Transverse colon (tissue), 4 donors: ENCODE measurements at places on chromosomes 6 and 20.

DNA sequence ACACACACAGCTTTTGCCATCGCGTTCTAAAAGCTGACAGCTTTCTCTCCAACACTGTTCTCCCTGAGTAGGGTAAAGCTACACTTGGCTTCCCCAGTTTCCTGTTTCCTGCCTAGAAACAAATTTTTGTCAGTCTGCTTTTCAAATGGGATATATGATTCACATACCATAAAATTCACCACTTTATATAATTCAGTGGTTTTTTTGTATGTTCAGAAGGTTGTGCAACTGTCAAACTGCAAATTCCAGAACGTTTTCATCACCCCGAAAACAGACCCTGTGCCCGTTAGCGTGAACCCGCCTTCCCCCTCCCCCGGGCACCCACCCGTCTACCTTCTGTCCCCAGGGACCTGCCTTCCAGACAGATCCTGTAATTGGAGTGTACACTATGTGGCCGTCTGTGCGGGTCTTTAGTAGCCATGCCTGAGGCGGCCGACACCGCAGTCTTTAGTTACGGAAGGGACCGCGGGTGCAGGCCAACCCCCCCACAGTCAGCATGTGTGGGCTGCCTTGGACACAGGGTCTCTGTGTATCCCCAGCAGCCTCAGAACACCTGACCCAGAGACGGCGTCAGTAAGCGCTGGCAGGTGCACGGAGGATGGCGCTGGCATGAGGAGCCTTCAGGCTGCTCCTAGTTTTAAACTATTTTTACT lies 16.6 kb downstream of the HRH3 start:
- no peak for DNase-seq

- DNase-seq = no peak
These were observed 242.8 kb downstream of the UST start for GRCh38 chr6:148989585-148989984.

DNA sequence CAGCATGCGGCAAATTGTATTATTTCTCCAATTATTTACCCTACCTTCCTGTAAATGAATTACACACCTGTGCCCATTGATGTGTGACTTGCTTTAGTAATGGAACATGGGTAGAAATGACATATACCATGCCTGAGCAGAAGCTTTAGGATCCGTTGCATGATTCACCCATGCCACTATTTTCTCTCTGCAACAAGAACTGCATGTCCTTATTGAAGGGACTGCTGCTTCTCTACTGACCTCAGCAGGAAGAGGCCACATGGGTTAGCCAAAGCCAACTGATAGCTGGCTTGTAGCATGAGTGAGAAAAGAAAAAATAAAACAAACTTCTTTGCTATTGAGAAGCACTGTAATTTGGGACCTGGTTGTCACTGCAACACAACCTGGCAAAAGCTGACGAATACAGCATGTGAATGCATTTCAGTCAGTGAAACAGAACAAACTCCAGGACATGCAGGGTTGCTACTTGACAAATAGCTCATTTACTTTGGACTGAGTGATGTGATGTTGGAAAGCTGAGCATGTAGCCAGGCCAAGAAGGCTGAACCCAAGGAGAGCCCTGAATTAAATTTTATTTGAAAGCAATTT lies 99.2 kb downstream of the BCAS1 start:
- DNase-seq = no peak

- peak; percentile 31 for DNase-seq
These were observed 80.3 kb downstream of the ZDHHC14 start for GRCh38 chr6:157461000-157461915.

DNA sequence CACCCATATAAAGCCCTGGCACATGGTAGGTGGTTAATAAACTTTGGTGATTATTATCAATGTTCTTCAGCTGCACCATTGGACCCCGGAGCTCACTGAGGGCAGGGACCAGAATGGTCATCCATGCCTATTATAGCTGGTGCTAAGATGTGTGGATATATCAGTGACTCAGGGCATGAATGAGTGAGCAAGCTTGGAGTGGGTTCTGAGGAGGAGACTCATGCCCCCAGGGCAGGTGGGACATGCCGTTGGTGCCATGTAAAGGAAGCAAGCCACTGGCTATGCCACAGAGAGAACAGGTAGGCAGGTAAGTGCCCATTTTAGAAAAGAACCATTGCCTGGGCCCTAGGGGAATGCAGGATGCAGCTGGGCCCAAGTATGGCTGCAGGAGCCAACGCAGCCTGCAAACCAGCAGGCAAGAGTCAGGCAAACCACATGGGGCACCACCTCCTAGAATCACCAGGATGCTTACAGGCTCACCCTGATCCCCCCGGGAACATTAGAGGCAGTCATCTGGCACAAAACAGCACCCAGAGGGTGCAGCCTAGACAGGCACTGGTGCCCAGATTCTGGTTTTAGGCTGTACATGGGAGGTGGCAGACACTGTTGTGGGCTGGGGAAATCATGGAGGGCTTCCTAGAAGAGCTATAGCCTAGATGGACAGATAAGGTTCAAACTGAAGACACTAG lies 23.5 kb downstream of the PLAGL2 start:
- DNase-seq = no peak

- no peak for DNase-seq
These were observed 61.0 kb upstream of the ZMYND8 start for GRCh38 chr20:47417245-47418068.

- DNase-seq = no peak
These were observed 220.8 kb upstream of the CDH4 start for GRCh38 chr20:61031101-61031830.

GRCh38 chr6:47267301-47267700 lies 42.4 kb downstream of the TNFRSF21 start:
- DNase-seq = no peak

DNA sequence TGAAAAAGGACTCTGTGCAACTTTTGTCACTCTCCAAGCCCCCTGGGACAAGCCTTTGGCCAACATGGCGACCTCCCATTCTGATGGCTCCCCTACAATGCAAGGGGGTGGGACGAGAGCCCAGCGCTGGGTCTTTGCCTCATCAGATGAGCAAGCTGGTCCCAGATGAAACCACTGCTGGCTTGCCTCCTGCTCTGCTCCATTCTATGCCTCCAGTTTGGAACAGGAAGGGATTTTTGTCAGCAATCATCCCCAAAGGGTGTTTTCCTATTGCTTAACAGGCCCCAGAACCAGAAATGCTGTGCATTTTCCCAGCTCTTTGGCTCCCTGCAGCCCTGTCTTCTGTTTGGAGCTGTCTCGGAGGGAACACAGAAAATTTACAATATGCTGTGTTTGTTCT lies 412.7 kb downstream of the MAFB start:
- DNase-seq = no peak

DNA sequence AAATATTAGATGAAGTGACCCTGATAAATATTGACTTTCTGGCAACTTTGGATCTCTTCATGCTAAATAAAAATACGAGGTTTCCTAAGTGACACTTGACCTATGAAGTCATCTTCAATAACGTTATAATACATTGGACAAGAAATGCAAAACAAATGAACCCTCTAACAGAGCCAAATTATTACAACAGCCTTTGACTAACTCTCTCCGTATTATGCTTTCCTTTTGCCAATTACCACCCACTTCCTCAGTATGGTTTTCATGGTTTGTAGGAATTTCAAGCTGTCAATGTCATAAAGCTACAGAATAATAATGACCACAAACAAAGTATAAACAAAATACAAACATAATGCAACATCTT lies 210.5 kb downstream of the MOXD1 start:
- no peak for DNase-seq

- peak; percentile 3 for DNase-seq
These were observed 90.6 kb upstream of the BHLHE23 start for GRCh38 chr20:63097336-63097831.

DNA sequence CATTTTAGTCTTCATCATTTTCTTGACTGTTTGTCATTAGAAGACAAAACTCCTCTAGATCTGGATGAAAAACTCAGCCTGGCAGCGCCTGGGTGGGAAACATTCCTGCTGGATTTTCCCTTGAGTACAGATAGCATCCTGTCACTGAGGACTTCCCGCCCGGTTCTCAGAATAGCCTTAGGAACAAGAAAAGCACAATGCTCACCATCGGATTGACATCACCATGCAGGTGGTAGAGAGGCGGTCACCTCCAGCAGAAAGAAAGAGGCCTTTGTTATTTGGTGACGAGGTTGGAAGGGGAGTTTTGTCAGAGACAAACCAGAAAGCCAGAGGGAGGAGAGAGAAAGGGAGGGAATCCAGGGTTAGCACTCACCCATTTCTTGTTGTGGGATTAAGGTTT lies 39.8 kb downstream of the KIF25 start:
- DNase-seq = no peak

- DNase-seq = no peak
These were observed 4.8 kb upstream of the PRPH2 start for GRCh38 chr6:42727087-42727611.

- DNase-seq = peak; percentile 69
These were observed 2.0 kb downstream of the MAN1A1 start for GRCh38 chr6:119347466-119348095.

DNA sequence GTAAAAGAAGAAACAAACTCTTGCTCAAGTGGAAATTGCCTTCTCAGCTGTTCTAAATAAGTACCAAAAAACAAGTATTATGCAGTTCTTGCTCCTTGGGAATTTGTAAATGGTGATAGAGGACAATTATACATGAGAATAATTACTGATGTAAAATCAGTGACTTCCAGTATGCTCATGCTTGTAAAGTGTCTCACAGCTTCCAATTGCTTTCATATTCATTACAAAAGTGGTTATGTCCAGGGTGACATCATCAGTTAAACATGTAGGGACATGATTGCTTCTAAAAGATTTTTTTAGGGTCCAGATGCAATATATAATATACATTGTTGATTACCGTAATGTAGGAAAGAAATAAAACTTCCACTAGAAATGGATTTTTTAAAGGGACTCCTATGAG lies 122.8 kb upstream of the B3GAT2 start:
- DNase-seq = no peak

GRCh38 chr20:22775671-22776139 lies 191.3 kb upstream of the FOXA2 start:
- no peak for DNase-seq

DNA sequence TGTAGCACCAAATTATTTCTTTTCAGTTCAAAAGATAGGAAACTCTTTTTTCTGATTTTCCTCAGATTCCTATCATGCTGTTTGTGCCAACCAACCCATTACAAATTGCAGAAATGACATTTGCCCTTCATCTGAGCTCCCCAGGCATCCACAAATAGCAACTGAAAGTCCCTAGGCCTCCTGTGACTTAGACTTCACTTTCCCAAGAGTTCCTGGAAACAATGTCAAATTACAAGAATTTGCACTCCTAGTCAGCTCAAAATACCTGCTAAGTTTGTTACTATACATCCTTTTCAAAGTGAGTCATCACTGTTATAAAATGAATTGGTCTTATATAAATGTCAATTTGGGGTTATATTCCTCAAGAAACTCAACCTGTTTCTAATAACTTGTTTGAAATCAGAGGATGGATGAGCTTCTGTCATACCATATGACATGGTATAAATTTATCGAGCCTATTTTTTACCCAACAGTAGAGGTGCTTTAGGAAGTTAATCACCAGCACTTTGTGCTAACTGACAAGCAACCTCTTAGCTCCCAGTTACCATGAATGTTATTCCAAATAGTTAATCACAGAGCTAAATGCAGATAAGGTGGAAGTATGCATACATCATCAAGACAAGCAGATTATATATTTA lies 256.5 kb downstream of the HACE1 start:
- no peak for DNase-seq

GRCh38 chr6:151498327-151498726 lies 4.5 kb downstream of the CCDC170 start:
- DNase-seq = no peak

- peak; percentile 5 for DNase-seq
These were observed 31.8 kb downstream of the ACSS1 start for GRCh38 chr20:25025986-25026605.

DNA sequence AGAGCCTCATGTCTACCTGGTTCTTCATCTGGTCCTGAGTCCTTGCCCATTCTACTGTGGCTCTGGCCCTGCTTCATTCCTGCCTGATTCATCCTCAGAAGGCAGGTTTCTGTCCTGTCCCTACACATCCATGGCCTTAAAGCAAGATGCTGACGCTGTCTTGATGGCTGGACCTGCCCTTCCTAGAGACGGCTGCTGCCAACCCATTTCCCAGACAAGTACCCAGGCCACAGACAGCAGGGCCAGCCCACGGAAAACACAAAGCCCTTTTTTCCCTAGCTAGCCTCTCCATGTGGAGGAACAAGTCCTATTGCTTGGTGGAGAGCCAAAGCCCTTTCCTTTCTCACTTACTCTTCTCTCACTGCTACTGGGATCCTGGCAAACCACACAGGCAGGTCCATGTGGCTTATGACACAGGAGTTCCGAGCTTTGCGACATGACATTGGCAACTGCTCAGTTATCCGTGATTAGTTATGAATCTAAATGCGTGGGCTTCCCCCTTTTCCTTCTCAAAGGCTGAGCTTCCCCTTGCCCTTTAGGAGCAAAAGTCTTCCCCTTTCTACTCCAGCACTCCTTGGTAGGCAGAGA lies 72.9 kb downstream of the SLC22A3 start:
- DNase-seq = no peak

GRCh38 chr6:34182751-34183531 lies 37.1 kb upstream of the GRM4 start:
- DNase-seq = peak; percentile 36

DNA sequence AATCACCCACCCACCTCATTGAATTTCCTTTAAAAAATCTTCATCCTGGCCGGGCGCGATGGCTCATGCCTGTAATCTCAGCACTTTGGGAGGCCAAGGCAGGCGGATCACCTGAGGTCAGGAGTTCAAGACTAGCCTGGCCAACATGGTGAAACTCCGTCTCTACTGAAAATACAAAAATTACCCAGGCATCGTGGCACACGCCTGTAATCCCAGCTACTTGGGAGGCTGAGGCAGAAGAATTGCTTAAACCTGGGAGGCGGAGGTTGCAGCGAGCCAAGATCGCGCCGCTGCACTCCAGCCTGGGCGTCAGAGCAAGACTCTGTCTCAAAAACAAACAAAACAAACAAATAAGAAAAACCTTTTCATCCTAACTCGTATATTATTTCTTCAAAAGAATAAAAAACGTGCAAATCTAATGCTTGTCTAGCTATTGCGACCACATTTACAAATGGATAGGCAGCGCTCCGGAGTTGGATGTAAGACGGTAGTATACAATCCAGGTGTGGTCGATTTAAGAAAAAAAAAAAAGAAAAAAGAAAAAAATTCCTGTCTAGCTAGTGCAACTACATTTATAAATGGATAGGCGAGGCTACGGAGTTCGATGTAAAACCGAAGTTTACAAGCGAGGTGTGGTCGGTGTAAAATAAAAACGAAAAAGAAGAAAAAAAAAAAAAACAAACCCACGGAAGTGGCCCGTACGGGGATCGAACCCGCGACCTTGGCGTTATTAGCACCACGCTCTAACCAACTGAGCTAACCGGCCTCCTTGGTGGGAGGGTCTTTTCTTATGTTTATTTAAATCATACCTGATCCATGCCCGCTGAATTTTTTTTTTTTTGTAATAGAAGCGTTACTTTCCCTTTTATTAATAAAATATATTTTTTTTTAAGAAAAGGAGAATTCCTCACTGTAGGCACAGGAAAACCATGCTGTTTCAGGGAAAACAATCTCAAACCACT lies 70.7 kb upstream of the PRSS16 start:
- peak; percentile 74 for DNase-seq

DNA sequence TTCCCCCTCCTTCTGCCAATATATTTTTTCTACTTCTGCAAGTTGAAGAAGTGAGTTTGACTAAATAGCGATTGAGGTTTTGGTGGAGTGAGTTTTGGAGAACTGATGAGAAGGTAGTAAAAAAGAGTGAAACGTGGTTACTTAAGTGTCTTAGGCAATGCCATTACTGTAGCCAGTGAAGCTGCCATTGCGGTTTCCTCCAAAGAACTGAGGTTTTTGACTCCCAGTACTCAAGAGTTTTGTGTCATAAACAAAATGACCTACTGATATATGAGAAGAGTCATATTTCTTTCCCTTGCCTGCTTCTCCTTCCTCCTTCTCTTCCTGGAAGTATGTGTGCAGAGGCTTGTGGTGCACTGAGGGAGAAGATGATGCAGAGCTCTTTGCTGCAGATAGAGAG lies 554.5 kb upstream of the MAP3K7 start:
- DNase-seq = no peak
